Left renal pelvis (tissue), 4 donors: ENCODE measurements at places on chromosomes 7 and 10.

DNA sequence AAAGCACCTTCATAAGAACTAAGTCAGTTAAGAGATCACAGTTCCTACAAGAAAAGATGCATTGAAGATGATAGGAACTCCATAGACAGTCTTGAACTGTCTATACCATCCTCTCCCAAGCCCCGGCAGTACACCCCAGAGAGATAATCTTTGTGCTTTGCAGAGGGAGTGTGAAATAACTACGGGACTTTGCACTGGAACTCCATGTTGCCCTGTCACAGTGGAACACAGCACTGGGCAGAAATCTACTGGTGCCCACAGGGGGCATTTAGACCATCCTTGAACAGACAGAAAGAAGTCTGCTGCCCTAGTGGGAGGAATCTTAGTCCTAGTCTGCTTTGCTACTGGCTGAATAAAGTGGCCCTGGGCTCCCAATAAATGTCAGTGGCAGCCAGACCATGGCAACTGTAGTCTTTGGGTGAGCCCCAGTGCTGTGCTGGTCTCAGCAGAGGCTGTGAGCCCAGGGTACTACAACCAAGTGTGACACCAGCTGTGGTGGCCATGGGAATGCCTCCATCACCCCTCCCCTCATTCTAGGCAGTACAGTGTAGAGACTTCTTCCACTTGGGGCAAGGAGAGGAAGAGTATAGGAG is 107.7 kb upstream of the TMEM168 start:
- DNase-seq = no peak

DNA sequence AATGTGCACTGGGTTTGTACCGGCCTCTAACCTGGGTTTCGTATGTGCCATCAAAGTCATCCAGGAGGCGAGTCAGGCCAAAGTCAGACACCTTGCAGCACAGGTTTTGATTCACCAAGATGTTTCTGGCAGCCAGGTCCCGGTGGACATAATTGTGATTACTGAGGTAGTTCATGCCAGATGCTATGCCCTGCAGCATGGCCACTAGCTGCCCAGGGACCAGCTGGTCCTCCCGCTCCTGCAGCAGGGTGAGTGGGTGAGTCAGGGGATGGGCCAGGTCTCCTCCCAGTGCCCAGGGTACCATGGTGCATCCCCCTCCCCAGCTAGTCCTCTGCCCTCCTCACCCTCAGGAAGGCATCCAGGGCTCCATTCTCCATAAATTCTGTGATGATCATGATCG is 13.6 kb downstream of the ZYX start:
- no peak for DNase-seq

GRCh38 chr10:105243381-105243780 is 602.3 kb downstream of the SORCS3 start:
- DNase-seq = no peak

- DNase-seq = no peak
These were observed 253.1 kb upstream of the MTPN start for GRCh38 chr7:136230210-136230609.

DNA sequence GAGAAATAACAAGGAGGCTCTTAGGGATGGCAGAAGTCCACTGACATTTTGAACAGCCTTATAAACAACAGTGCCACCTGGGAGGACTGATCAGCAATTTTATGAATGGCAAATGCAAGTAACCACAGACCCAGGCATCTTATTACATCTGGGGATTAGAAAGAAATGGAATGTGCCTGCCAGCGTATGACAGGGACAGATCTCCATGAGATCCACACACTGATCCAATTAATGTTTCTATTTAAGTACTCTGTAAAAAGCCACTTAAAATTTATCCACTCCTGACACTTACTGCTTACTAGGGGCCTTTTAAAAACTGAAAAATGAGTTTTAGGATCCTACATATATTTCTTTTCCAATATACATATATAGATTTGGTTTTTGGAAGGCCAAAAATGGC is 28.6 kb downstream of the PARD3 start:
- DNase-seq = no peak

- DNase-seq = no peak
These were observed 53.4 kb downstream of the DENND2A start for GRCh38 chr7:140587243-140587642.

DNA sequence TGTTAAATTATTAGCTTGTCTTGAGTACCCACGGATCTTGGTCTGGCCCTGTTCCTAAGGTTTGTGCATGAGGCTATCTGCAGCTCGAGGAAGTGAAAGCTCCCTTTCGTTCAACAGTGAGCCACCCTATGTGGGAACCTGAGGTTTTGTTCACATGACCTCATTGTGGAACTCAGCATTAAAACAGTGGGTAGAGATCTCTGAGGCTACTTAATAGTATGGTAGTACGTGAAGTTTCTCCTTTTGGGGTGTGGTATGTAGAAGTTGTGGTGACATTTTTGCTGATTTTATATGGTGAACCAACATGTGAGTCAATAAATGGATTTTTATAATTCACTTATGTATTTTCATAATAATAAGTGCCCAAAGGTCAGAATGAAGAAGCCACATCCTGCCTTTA is 252.7 kb upstream of the FERD3L start:
- DNase-seq = no peak

DNA sequence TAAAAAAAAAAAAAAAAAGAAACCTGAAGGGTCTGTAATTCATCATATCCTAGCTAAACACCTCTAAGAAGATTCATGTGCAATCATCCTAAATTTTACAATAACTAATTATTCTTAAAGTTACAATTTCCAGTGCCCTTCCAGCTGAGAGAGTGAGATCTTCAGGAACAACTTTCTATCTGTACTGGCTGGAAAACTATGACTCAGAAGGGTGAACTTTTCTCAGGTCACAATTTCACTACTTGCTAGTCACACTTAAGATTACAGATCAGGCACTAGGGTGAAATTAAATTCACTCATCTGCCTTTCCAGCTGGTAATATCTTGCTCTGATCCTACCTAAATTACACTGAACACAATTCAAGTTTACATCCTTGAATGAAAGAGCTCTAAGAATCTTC is 158.8 kb downstream of the ANK3 start:
- DNase-seq = no peak

DNA sequence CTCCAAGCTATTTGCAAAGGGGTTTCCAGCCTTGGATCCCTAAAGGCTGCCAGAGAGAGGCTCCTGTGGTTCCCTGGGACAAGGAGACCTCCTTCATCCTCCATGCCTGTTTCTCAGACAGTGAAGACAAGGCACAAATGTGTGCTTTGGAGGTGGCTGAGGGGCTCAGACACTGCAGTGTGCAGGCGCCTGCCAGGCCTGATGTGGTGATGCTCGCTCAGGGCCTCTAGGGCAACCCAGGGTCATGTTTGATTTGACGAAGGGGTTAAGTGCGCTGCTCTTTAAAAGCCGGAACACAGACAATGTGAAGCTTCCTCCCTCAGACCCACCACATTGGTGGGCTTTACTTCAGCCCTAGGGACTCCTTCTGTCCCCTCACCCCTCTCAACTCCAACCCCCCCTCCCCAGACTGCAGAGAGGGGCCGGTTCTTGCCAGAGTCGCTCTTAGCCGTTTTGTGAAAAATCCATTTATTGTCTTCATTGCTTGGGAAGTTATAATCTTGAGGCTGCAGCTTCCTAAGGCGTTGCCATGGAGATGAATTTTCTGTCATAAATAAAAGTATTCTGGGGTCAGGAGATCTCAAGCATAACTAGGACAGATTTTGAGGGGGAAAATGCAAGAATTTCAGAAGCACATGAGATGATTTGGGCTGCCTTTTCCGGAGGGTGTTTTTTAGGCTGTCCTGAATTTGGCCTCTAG is 35.8 kb downstream of the PDGFA start:
- DNase-seq = no peak

DNA sequence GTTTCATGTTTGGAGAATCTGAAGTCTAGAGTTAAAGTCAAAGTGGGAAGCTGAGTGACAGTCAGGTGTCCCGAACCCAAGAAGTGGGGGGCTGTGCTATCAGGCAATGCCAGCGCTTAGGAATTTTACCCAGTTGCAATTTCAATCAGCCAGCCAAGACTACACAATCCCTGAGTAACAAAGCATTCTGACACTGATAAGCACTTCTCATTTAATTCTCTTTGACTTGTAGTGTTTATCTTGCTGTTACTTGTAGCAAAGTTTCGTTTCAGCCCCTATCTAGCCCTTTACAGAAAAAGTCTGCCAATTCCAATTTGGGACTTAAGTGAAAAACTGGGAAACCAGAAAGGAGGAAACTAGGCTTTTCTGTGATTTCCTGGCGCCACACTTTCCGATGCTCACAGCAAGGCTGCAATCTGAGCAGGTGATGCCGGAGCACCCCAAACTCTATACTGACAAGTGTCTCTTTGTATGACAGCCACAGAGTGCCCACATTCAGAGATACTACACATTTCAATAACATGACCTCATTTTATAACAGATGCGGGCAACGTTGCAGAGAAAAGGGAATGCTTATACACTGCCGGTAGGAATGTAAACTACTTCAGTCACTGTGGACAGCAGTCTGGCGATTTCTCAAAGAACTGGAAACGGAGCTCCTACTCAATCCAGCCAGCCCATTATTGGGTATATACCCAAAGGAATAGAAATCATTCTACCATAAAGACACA is 61.0 kb downstream of the ITIH5 start:
- no peak for DNase-seq

GRCh38 chr10:90960355-90960814 is 39.5 kb upstream of the ANKRD1 start:
- no peak for DNase-seq

- no peak for DNase-seq
These were observed 450.0 kb downstream of the GATA3 start for GRCh38 chr10:8504499-8504898.

GRCh38 chr7:101507791-101508252 is 121.3 kb downstream of the MYL10 start:
- DNase-seq = peak; percentile 86

GRCh38 chr7:120691915-120692314 is 166.0 kb downstream of the TSPAN12 start:
- no peak for DNase-seq

DNA sequence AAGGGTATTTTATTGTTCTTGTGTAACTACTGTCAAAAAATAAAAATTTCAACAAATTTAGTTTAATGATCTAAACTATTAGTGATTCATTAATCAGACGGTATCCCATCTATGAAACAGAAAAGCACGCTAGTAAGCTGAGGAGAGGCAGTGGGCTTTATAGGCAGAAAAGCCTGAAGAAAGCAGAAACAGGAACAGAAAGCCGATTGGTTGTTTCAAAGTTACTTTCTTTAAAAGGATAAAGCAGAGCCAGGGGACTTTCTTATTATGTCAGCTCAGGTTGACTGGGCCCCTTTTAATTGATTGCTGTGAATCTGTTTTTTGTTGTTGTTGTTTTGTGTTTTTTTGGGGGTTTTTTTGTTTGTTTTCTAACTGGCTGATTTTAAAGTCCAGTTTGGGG is 105.5 kb downstream of the TES start:
- no peak for DNase-seq

GRCh38 chr10:71292624-71293445 is 26.2 kb upstream of the SLC29A3 start:
- no peak for DNase-seq

GRCh38 chr7:38411404-38411803 is 138.0 kb upstream of the TARP start:
- DNase-seq = no peak

GRCh38 chr10:29862923-29863614 is 196.3 kb downstream of the JCAD start:
- DNase-seq = no peak

GRCh38 chr10:44416021-44416771 is 31.3 kb upstream of the CXCL12 start:
- DNase-seq = no peak

DNA sequence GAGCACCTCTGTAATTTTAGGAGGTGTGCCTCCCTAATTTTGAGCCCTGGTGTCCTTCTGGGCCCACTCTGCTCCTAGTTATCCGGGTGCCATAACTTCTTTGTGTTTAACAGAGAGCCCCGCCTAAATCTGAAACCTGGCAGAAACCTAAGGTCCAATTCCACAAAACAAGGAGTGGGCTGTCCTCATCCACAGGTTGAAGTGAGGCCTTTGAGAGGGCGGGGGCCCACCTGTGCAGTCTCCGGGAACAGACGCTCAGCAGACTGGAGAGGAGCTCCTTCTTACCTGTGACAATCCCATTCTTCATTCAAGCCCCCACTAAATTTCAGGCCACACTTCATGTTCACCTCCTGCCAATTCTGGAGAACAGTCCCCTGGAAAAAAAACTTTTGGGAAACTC is 10.9 kb downstream of the TMEM72 start:
- DNase-seq = no peak

GRCh38 chr7:205115-206010 is 13.0 kb downstream of the FAM20C start:
- no peak for DNase-seq

GRCh38 chr7:158016180-158017097 is 571.2 kb downstream of the PTPRN2 start:
- no peak for DNase-seq

- no peak for DNase-seq
These were observed 55.8 kb downstream of the LHPP start for GRCh38 chr10:124517461-124517860.

GRCh38 chr7:102063690-102064180 is 222.9 kb upstream of the SH2B2 start:
- no peak for DNase-seq

DNA sequence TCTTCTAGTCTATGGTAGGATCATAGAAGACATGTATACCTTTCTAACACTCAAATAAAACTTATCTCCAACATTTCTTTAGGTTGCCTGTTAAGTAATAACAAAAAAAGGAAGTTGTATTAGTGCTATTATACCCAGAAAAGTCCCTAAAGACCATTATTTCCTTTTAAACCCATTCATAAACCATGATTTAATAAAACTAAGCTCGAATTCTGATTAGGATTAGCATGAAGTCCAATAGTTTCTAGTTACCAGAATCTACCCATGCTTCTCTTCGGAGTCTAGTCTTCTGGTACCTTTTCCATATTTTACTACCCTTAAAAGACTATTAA is 62.7 kb downstream of the USP6NL start:
- DNase-seq = no peak

DNA sequence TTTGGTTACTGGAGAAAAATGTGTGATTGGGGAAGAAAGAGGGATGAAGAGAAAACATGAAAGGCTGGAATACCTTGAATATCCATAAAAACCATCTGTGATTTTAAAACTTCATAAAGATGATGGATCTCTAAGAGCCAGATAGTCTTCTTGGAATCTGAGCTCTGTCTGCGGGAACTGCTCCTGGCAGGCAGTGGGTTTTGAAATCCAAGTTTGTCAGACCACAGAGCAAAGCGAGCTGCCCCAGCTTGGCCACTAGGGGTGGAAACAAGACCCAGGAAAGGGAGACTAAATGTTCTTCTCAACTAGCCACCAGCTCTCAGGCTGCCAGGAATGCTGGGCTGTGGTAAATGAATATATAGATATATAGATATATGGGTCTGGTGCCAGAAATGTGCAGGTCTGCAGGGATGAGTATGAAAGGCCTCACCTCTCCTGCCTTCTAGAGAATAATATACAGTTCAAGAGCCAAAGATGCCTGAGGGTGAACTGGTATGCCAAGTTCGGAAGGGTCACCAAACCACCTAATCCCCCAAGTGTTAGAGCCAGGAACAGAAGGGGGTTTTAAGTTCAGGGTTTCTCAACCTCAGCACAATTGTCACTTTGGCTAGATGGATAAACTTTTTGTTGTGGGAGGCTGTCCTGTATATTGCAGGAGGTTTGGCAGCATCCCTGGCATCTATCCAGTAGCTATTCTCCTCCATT is 208.8 kb downstream of the KCNMA1 start:
- no peak for DNase-seq
